ENCODE measurements at places on chromosomes 1 and 21.

GRCh38 chr1:25187077-25187476, 45.2 kb downstream of the SYF2 start:
- DNase-seq: no peak

DNA sequence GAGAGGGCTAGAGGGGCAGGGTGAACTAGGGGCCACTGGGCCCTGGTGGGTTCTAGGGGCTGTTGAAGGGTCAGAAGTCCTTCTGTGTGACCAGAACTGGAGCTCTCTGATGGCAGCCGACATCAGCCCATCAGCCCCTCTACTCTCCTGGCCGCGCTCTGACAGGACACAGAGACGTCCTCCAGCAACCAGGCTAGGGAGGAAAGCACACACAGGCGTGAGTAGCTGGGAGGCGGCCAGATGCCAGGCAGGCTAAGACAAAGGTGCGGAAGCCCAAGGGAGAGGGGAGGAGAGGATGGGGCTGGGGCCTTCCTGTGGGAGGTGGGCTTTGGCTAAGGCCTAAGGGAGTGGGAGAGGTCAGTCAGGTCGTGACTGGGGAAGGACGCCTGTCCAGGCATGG, 50.8 kb downstream of the OLFML2B start:
- DNase-seq: no peak

- no peak for DNase-seq
Observed at GRCh38 chr1:238450976-238451375, 560.3 kb upstream of the ZP4 start.

GRCh38 chr21:41444703-41445464, 18.8 kb downstream of the MX1 start:
- DNase-seq: no peak

DNA sequence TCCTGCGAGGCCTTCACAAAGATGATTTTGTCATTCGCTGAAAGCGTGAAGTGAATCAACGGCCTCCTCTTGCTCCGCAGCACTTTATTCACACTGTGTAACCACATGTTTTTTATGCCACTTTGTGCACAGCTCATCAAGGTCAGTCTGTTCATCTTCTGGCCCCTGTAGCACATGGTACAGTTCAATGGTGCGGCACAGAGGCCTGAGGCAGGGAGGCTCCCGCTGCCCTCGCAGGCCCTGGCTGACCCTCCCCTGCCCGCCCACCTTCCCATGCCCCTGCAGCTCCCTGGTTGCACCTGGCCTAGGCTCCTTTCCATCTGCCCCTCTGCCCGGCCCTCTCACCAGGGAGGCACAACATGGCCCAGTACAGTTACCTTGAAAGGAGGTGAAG, 87.5 kb downstream of the CD247 start:
- no peak for DNase-seq

DNA sequence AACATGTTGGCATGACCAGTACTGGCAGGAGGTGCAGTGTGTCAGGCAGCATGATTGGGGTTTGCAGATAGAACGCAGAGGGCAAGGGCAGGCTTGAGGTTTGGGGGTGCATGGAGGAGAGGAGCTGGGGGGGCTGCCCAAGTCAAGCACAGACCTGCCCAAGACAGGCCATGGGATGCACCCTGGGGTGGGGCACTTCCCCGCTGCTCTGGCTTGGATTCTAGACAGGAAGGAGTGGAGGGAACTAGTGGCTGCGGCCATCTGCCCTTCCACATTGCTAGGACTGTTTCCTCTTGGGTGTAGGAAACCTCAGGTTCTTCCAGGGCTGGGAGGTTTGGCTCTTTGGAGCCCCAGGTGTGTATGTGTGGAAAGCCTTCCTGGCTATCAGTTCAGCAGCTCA, 3.0 kb downstream of the PDXK start:
- DNase-seq: no peak

DNA sequence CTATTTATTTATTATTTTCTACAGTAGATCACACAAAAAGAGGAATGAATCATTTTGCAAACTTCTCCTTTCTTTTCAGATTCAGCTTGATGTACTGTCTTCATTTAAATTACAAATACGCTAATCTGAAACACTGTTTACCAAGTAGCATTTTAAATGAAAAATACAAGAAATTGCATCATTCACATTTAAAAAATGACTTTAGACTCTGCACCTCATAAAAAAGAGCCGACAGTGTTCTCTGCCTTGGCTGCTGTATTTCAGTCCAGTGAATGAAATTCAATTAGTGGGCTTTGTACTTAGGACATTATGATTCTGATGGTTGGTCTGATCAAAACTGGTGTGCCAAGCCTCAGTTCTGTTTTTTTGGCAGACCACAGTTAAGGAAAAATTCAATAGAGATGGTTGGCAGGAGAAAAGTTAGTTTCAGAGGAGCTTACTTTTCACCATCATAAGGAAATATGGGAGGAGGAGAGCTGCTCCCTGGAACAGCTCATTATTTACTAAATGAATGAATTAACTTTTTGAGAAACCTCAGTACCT, 222.4 kb upstream of the ESRRG start:
- no peak for DNase-seq

- no peak for DNase-seq
Observed at GRCh38 chr1:30715216-30715615, 8.2 kb downstream of the MATN1 start.

DNA sequence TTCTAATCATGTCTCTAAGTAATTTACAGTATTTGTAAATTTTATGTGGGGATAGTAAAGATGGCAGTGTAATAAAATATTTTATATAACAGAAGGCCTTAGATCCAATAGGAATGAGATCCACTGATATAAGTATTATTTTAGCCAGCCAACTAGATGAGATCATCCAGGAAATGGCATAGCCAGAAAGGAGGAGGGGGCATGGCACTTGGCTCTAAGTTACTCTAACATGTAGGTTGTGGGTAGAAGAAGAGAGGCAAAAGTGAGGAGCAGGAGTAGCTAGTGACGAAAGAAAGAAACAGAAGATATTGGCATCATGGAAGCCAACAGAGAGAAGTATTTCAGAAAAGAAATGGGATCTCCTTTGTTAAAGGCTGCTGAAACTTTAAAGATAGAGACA, 426.1 kb downstream of the PTPRC start:
- DNase-seq: no peak

- peak; percentile 59 for DNase-seq
Observed at GRCh38 chr1:145985129-145985501, 11.3 kb downstream of the TXNIP start.

All from uterus (tissue), 4 donors.